ENCODE measurements at places on chromosomes 12 and 14. TPM values are rescaled to one million over a fixed set of nuclear protein-coding genes. Genes with fewer than 3 reads are reported as not detected.

The RTL1 gene
- total RNA-seq: not detected

DNA sequence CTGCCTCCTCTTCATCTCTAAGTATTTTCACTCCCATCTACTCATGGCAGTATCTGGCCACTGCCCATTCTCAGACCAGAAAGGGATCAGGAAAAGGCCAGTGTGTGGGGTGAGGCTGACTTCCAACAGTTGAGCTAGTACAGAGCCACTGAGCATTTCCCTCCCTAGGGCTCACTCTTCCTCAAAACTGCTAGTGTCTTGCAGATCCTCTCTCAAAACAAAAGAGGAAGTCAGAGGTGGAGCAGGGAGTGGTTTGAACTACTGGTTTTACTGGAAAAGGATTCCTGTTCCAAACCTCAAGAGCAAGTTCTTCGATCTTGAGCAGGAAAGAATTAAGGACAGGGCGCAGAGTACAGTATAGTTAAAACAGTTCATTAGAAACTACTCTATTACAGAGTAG is 11.7 kb upstream of the RNASE10 start:
- H3K4me1 ChIP-seq: no peaks in the 10 kb centered on the region
- no peaks in the 10 kb centered on the region for H3K36me3 ChIP-seq
- DNase-seq: no peak
- no peak overlapping the region for H3K27ac ChIP-seq
- no peaks in the 10 kb centered on the region for H3K27me3 ChIP-seq

- DNase-seq: no peak
- no peak overlapping the region for H3K27ac ChIP-seq
- no peaks in the 10 kb centered on the region for H3K36me3 ChIP-seq
- peaks cover 6% of the 10 kb centered on the region for H3K4me1 ChIP-seq
- no peaks in the 10 kb centered on the region for H3K27me3 ChIP-seq
These were observed 883.7 kb upstream of the TMEM132C start for GRCh38 chr12:127383281-127383680.

GRCh38 chr14:88255798-88256197 is 67.3 kb downstream of the KCNK10 start:
- no peaks in the 10 kb centered on the region for H3K4me1 ChIP-seq
- H3K27me3 ChIP-seq: no peaks in the 10 kb centered on the region
- no peaks in the 10 kb centered on the region for H3K36me3 ChIP-seq
- no peak for DNase-seq
- H3K4me3 ChIP-seq: no peak overlapping the region
- no peak overlapping the region for H3K27ac ChIP-seq

DNA sequence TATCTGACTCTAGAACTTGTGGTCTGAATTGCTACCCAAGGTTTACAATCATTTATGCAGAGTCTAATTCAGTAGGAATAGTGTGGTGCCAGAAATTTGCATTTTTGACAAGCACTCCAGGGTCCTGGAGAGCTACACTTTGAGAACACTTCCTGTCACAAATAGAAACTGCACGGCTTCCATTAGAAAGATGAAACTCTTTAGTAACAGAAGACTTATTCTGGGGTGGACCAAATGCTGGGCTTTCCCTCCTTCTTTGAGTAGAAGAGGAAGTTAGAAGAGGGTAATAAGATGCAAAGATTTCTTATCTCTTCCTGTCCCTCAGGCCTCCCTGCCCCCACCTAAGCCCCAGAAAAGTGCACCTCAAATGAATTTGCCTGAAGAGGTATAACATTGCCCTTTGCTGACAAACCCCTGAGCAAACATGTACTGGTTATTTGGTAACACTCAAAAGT is 28.4 kb downstream of the DGLUCY start:
- peaks cover 13% of the 10 kb centered on the region for H3K36me3 ChIP-seq
- no peak overlapping the region for H3K27ac ChIP-seq
- peaks cover 42% of the 10 kb centered on the region for H3K4me1 ChIP-seq
- no peak for DNase-seq
- no peak overlapping the region for H3K4me3 ChIP-seq
- no peaks in the 10 kb centered on the region for H3K27me3 ChIP-seq

- DNase-seq: no peak
- H3K27ac ChIP-seq: no peak overlapping the region
- H3K4me3 ChIP-seq: no peak overlapping the region
These were observed 576.8 kb upstream of the TMEM132C start for GRCh38 chr12:127690161-127690560.

All from right atrium auricular region (tissue), 2 donors.